COR-L47 (cell line): ENCODE measurements at places on chromosomes 3 and 15.

- DNase-seq, result no peak
These were observed 11.4 kb downstream of the LMOD3 start for GRCh38 chr3:69110941-69111546.

DNA sequence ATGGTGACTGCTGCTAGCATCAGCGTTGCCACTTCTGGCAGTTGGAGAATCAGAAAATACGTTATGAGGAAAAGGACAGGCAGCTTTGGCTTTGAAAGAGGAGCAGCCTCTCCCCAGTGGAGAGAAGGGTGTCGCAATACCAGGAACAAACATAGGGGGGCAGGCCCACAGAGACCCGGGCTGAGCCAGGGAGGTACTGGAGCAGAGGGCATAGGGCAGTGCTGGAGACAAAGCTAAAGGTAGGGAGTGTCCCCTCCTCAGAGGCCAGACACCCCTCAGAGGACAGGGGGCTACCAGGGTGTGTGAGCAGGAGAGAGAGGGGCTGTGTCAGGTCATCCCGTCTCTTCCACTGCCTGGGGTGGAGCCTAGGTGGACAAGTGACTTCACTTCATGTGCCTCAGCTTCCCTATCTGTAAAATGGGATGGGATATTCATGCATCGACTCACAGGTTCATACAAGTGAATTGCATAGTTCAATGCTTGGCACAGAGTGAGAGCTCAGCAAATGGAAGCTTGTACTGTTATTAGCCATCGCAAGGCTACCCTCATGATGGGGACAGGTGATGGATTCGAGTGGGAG, 49.7 kb upstream of the LIMD1 start:
- no peak for DNase-seq

DNA sequence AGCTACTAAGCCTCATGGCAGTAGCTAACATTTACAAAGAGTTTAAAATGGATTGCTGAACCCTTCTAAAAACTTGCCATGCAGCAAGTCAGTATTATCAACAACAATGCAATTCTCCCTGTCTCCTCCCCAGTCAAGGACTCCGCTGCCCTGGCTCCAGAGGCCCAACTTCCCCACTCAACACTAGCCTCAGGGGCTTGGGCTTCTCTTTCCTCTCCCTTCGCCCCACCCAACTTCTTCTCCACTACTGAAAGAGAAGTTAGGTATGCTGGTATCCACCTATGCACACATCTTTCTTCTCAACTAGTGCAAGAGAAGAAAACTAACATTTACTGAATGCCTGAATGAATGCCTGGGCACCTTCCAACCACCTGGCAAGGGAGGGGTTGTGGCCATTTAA, 30.7 kb downstream of the TLE3 start:
- DNase-seq, result no peak

DNA sequence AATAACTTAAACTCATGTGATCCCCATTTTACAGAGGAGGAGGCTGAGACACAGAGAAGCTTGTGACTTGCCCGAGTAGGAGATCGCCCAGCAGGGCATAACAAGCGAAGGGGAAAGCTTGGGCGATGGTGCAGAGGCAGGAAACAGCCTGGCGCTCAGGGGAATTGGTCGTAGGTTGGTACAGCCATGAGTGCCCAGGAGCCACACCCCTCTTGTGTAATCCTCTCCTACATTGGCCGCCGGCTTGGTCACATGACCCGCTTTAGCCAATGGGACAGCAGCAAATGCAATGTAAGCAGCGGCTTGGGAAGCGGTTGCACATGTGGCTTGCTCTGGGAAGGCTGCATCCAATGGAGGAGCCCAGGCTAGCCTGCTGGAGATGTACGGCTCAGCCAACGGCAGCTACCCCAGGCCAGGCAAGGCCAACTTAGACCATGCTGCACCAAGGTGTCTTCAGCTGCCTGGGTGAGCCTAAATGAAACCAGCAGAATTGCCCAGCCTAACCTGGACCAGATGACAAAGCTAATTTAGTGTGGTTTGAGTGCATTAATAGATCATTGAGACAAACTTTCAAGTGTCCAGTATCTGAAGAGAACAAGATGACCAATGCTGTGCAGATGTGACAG, 50.3 kb upstream of the SLC6A6 start:
- DNase-seq, result no peak

DNA sequence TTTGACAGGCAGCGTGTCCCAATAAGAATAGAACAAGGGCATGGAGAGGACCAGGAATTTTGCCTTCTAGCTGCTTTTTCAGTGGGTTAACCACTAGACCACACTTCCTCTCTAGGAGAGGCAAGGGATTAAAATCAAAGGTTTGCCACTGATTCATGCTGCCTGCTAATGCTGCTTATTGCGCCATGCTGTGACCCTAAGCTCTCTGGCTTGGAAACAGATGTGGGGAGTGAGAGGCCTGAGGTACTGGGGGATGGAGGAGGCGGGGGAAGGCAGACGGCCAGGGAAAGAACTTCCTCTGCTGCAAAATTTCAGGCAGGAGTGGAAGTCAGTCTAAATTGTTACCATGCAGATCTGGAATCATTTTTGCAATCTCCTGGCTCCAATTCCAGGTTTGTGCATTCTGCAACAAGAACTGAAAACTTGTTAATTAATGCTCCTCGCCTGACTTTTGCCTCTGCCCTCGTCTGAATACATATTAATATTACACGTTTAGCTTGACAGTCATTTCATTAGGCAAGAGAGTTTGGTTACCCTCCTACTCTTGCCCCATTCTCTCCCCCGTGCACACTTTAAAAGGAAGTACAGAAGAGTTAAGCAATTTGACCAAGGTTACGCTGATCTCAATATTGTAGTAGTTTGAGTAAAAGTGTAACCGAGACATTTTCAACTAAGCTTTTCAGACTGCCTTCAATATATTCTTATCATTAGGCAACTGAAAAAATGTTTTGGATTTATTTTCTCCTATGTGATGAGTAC, 121.7 kb upstream of the SPRED1 start:
- no peak for DNase-seq

- DNase-seq, result no peak
These were observed 5.7 kb upstream of the SKOR1 start for GRCh38 chr15:67819636-67820035.
